AG08396 (cell line): ENCODE measurements at places on chromosomes 7 and 10.

DNA sequence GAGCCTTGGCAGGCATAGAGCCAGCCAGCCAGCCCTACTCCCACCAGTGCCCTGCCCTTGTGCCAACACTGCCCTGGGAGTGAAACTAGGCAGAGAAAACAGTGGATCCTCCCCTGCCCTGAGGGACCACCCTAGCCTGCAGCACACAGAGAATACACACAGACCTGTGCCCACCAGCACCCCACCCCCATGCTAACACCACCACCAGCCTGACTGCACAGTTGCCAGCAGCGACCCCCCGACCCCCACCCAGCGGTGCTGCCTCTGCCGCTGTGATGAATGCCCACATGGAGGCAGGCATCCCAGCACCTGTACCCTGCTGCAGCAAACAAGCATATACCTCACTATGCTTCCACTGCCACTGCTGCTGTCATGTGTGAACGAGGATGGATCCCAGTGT is 9.4 kb upstream of the MIOS start:
- no peak for DNase-seq

- DNase-seq, result no peak
Measured at GRCh38 chr7:47241112-47242065, 340.5 kb downstream of the TNS3 start.

- DNase-seq, result no peak
Measured at GRCh38 chr7:40805361-40805760, 670.6 kb downstream of the SUGCT start.

DNA sequence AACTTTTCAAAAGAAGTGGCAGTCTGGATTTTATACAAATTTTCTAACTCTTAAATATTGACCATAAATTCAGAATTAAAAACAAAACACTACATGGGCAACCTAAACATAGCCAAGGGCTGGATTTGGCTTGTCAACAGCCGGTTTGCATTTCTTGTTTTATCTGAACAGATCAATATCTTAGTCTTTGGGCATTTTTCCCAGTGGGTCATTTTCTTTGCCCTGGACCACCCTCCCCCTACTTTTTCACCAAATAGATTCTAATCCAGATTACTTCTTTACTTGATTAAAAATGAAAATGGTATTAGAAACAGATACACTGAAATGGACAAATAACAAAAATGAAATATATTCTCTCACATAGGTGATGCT is 189.0 kb downstream of the ANK3 start:
- no peak for DNase-seq

- DNase-seq, result no peak
Measured at GRCh38 chr7:98755138-98755898, 114.5 kb downstream of the TMEM130 start.

DNA sequence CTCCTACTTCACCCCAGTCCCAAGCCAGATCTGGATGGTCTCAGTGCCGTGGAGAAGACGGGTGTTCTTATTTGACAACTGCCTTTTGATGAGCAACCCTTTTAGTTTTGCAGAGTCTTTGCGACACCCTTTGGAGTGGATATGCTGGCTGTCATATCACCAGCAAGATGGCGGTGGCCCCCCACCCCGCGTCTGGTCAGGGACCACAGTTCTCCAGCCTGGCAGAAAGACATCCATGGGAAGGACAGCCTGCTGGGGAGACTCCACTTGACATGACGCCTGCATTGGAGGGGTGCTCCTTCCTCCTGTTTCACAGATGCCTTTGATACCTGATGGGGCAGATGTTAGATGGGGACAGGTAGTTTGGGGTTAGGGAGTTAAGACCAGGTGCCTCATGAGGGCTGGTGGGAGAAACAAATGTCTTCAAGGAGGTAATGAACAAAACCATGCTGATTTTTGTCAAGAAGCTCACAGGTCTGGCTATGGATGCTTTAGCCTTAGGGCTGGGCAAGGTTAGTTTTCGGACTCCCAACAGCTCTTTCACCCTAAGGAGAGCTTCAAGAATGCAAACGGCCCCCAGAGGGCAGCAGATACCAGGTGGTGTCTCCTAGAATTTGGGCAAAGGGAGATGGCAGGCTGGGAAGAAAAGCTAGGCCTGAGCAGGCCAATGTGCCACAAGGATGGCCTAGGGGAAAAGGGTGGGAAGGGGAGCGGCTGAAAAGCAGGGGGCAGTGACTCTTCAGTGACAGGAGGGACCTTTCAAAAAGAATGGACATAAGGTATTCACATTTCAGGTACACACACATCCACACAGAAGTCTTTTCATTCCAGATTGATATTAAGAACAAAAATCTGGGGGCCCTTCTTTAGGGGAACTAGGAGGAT is 95.2 kb downstream of the CLEC2L start:
- peak; percentile 58 for DNase-seq

GRCh38 chr10:34280599-34281374 is 534.3 kb downstream of the PARD3 start:
- DNase-seq, result peak; percentile 66

GRCh38 chr7:123797673-123798531 is 47.1 kb upstream of the HYAL4 start:
- peak; percentile 19 for DNase-seq

- no peak for DNase-seq
Measured at GRCh38 chr10:73717556-73717955, 19.6 kb upstream of the AGAP5 start.

DNA sequence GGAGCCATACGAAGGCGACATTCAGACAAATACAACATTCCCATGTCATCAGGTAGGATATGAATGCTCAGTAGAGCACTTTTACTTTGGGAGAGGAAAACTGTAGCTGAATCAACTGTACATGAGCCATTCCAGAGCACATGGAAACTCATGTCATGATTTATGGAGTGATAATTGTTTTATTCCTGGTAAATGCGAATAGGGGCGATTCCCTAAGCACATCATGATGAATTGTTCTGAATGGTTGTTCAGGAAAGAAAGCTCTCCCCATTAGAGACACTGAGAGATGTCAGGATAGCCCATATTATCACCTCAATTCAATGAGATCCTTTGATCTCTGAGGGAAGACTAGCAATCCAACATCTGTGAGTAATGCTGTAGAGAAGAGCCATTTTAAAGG is 243.6 kb downstream of the FOXP2 start:
- DNase-seq, result no peak

- DNase-seq, result no peak
Measured at GRCh38 chr10:70981171-70981836, 92.9 kb upstream of the PCBD1 start.

DNA sequence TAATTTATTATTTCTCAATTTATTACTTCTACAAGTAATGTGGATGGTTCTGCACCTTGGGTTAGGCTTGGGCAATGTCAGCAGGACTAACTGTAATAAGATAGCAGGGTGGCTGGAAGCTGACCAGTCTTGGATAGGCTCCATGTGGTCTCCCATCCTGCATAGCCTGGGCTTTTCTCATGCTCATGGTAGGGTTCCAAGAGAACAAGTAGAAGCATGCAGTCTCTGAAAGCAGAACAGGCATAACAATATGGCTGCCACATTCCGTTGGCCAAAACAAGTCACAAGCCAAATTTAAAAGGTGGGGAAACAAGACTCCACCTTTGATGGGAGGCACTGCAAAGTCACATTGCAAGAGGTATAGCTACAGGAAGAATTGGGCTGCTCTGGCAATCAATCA is 98.6 kb upstream of the MDFIC start:
- no peak for DNase-seq

- no peak for DNase-seq
Measured at GRCh38 chr10:109698086-109698485, 225.2 kb downstream of the XPNPEP1 start.
